ENCODE measurements at places on chromosomes 13 and 19.

GRCh38 chr19:8585894-8586750, 8.9 kb upstream of the MYO1F start:
- peak; percentile 44 for DNase-seq

DNA sequence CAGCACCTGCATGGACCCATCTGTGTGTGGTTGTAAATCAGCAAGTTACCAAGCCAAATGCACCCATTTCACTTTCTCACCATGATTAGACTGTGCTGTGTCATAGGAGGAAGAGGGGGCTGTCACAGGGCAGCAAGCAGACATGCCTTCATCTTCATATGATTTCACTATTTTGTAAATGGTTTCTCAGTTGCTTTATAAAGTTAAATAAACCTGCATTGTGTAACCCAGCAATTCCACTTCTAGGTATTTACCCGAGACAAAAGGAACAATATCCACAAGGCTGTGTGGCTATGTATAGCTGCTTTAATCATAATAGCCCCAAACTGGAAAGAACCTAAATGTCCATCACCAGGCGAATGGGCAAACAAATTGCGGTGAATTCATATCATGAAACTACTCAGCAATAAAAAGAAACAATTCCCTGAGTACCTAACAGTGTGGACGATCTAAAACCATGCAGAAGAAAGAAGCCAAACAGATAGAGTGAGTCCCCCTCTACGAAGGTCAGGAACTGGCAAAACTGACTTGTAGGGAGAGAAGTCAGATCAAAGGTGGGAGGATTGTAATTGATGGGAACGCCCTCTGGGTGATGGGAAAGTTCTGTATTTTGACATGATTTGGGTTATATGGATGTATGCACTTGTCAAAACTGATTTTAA, 185.4 kb downstream of the COL4A1 start:
- no peak for DNase-seq

DNA sequence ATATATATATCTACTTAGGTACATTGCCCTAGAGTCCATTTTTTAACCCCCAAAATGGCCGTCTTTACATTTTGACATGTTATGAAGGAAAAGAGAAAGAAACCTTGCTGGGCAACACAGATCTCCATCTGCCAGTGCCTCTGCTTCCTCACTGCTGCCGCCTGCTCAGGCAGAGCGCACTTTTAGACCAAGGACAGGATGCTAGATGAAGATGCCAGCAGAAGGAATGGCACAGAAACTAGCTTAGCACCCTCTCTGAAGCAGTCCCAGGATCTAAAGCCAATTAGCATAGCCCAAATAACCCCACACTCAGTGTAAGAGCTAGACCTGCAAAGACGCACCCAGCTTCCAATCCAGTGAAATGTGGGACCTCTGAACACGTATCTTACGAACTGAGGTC, 111.9 kb downstream of the RXFP2 start:
- no peak for DNase-seq

DNA sequence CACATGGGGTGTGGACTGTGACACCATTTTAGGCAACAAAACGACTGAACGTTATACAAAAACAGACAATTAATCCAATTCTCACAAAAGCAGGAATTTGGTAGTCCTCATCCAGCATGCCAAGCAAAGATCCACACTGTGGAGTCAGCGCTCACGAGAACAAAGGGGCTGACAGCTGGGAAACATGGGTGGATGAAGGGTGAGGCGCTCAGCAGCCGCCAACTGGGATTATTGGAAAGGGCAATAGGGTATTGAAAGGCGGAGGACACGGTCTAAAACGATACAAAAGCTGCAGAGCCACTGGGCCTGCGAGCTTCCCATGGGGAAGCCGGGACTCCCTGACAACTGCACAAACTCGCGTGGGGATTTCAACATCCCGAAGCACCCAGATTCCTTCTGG, 4.7 kb upstream of the ZNF813 start:
- no peak for DNase-seq

- no peak for DNase-seq
Measured at GRCh38 chr19:38879400-38879751, 1.3 kb upstream of the RINL start.

All from amniotic epithelial cell (primary cell).